ENCODE measurements at places on chromosomes 3 and 15.

DNA sequence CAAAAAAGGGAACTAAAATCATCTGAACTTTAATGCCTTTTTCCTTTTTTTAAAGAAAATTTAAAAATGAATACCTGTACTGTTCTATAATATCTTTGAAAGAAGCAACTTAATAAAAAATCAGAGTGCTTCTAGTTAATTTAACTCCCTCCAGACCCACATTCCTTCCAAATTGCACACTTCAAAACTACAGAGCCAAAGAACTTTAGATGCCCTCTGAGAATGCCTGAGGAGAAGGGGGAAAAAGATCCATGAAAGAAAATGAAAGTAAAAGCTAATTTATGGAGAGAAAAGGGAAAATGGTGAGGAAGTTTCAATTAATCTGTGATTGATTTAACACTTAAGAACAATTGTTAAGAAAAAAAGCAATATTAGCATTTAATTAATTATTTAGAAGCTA is 1141.6 kb downstream of the IGSF11 start:
- no peak for DNase-seq

DNA sequence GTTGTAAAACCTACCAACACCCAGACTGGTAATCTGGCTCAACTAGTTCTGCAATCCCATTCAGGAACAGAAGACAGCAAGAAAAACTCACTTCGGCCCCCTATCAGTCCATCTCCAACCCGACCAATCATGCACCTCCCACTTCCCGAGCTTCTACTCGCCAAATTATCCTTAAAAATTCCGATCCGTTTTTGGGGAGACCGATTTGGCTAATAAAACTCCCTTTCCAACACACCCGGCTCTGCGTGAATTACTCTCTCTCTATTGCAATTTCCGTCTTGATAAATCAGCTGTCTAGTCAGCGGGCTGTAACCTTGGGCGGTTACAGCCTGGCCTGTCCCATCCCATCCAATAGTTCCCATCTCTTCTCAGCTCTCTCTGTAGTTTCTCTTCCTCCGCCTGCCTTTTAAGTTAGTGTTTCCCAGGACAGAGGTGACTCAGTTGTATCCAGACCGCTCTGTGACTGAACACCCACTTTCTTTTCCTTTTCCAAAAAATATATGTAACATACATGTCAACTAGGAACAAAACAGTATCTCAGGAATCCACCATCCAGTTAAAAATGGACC is 780 bp upstream of the ACAD9 start:
- peak; percentile 53 for DNase-seq

GRCh38 chr3:195269375-195270078 is 1.4 kb downstream of the XXYLT1 start:
- no peak for DNase-seq

DNA sequence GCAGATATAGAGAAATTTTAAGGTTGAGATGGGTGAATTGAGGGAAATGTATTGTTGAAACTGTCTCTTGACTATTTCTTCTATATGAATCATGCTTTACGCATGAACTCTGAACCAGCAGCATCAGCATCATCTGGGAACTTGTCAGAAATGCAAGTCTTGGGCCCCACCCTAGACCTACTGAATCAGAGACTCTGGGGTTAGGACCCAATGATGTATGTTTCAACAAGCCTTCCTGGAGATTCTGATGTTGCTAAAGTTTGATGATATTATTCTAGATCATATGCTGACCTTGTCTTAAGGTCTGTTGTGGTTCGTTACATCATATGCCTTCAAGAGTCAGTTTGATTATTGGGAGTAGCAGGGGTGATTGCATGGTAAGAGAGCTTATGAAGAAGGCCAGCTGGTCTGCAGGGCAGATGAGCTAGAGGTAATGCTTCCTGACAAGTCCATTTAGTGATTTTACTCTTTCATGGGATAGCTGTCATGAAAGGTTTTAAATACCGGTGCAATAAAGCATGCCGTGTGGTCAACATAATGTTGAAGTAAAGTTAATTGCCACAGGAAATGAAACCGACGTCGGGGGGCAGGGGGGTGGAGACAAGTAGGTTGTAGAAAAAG is 152.4 kb upstream of the MRPL3 start:
- DNase-seq = no peak

GRCh38 chr15:37058316-37058985 is 41.9 kb downstream of the MEIS2 start:
- no peak for DNase-seq

DNA sequence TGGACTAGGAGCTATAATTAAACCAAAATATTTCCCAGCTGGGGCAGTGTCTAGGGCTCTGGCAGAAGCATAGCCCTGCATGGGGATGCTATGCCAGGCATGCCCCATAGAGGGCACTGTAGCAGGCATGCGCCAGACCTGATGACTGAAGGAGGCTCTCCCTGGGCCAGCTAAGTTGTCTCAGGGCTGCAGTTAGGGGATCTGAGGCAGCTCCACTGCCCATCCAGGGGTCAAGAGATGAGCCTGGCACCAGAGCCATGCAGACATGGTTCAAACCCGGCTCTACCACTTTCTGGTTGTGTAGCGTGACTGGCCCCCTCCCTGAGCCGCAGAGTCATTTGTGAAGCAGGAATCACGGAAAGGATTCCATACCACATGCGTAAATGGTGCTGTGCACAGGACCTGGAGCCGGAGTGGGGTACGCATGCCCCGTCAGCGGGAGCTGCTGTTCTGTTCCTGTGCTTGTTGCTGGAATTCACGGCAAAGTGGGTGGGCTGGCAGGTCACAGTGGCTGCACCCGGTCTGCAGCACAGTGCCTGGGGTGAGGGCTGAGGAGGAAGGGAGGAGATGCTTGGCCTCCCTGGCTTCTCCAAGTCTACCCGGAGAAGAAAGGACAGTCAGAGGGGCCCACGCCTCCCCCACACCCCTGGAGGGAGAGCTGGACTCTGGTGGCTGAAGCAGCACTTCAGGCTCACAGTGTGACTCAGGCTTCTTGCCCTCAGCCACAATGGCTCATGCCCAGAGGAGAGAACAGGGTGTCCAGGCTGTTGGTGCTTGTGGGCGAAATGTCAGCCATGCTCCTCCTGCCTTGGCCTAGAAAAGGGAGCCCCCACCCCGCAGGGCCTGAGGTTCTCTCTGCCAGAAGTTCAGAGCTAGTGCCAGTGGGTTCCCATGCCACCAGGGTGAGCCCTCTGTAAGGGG is 43.1 kb downstream of the DNASE1L3 start:
- peak; percentile 57 for DNase-seq

GRCh38 chr15:40282869-40283614 is at the start of gene ANKRD63:
Gene ANKRD63 (minus strand): TSS chr15:40283064. CDS start chr15:40282586, 478 bp downstream.
- DNase-seq = no peak

DNA sequence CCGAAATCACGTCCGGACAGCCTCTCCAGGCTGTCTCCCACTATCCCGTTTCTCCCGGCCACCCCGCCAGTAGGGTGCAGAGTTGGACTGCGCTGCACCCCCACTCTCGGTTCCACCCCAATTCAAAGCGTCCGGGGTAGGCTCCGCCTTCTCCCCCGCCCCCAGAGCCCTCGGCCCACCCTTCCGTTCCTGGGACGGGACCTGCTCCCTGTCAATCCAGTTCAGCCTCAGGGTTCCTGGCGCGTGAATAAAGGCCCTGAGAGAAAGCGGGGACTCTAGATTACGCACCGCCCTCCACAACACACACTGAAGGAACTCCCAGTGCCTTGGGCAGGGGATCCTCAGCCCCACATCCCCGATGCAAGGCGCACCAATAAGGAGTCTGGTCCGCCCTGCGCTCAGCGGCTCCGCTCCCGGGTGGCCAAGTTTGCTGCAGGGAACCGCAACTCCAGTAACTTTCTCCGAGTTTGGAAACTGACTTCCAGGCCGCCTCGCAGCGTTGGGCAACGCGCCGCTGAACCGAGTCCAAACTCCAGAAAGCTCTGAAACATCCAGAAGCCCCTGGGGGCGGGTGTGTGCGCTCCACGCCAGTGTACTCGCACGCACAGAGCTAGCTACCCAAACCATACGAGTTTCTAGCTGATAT is 1.9 kb downstream of the ADAMTS9 start:
- no peak for DNase-seq

GRCh38 chr3:123072152-123072551 is 5.3 kb downstream of the PDIA5 start:
- no peak for DNase-seq

- DNase-seq = no peak
Measured at GRCh38 chr3:181712553-181713279, 991 bp downstream of the SOX2 start.

DNA sequence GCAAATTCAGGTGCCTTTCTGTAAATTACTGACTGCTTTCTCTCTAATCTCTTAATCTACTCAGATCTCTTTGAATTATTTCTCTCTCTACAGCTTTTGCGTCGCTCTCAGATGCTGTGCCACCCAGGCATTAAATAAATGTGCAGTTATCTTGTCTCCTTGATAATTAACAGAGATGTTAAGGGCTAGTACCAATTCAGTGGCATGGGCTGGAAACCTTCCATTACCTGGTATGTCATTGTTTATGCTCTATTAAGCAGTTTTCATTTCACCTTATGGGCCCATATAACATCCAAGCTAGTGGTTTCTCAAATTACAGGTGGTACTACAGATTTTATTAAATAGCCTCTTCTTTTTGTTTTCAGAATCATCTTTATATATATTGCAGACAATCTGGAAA is 66.0 kb downstream of the PEX5L start:
- no peak for DNase-seq

DNA sequence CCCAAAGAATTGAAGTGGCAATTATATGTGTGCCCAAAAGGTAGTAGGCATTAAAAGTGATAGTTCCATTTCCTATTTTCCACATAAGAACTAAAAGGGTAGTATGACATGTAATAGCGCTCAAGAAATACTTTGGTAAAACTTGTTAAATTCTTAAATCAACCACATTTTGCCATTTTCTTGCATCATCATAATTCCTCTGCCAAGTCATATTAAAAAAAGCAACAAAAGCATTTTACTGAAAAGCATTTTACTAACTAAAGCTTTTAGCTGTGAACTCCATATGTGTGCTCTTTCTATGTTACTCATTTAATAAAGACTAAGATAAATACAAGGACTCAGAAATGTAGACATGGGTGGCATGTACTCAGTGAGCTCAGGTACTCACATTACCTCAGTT is 70.1 kb downstream of the GPR160 start:
- no peak for DNase-seq

DNA sequence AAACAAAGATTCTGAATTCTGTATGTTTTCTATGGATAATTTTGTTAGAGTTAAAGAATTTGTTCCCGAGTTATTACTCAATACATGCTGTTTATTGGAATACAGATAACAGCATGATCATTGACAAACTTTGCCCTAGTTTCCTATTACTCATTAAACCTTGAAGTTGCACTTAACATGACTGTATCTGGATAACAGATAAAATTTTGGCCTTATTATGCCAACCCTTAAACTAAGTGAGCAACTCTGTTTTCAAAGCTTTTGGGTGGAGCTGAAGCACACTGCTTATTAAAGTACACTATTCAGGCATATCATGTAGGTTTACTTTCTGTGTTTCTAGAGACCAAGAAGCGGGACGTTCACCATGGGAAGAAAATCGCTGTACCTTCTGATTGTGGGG is at the start of gene AADAC:
Gene AADAC (plus strand): TSS at position 318 of the 400 bp plus-strand sequence. CDS start 47 bp downstream, at position 365.
- no peak for DNase-seq

DNA sequence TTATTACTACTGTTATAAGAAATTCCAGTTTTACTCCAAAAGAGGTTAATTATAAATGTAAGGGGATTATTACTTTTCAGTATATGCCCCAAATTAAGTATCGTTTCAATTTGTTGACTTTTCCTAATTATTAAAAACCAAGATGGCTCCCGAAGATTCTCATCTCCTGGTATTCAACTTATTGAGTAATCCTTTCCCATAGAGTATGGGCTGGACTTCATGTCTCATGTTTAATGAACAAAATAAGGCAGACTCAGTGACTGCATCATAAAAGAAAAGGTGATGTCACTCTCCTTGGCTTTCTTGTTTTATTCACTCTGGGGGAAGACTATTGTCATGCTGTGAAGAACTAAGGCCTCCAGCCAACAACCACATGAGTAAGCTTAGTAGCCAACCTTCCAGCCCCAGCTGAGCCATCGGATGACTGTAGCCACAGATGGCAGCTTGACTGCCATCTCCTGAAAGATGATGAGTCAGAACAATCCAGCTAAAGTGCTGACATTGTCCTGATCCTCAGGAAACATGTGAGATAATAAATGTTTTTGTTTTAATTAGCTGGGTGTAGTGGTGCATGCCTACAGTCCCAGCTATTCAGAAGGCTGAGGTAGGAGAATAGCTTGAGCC is 17.3 kb downstream of the IGF2BP2 start:
- no peak for DNase-seq

DNA sequence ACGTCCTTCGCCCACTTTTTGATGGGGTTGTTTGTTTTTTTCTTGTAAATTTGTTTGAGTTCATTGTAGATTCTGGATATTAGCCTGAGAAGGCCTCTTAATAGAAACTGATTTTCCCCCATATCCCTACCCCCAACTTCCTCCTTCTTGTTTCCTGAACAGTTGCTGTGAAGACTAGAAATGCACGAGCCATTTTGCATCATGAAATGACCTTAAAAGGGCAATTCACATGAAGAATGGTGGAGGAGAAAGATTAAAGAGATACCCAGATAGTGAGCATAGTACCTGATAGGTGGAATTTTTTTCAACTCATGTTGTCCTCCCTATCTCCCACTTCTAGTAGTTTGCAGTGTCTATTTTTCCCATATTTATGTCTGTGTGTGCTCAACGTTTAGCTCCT is 55.2 kb upstream of the KCNH8 start:
- DNase-seq = no peak

DNA sequence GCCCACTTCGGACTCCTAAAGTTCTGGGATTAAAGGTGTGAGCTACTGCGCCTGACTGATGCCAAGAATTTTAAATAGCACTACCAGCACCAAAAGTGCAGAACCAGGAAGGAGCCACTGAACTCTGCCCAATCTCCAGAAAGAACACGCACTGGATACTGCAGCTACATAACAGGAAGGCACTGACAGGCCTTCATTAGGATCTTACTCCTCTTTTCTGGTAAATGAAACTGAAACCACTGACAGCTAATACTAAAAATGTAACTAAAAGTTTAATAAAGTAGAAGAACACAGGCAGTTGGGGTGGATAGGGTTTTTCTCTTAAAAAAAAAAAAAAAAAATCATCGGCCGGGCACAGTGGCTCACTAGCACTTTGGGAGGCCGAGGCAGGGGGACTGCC is 74.1 kb upstream of the CHRM5 start:
- no peak for DNase-seq

DNA sequence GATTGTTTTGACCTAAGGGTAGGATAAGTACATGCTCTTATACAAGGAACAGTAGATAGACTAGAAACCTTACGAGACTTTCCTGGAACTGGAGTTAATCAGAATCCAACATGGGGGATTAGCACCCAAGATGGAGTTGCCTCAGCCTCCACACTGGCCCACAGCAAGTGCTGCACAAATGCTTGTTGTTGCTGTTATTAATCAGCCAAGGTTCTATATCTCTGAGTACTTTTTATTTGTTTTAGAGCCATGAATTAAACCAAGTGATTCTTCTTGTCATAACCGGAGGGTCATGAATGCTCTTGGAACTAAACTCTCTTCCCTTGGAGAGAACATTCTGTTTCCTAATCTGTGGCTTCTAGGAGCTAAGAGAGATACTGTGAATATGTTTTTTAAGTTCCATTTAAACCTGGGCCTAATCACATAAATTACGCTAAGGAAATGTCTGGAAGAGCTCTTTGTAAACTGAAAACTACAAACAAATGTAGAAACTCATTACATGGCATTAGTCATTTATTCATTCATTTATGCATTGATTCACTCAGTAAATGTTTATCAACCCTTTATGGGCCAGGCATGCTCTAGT is 5.7 kb upstream of the IL16 start:
- no peak for DNase-seq

GRCh38 chr15:82653483-82654168 is 6.5 kb upstream of the CPEB1 start:
- DNase-seq = no peak

- DNase-seq = peak; percentile 23
Measured at GRCh38 chr15:59063042-59063441, 41.9 kb upstream of the CCNB2 start.

GRCh38 chr3:99962703-99963102 is 145.0 kb downstream of the CMSS1 start:
- no peak for DNase-seq
